Vagina (tissue), 2 donors: ENCODE measurements at places on chromosomes 5 and 9.
A peak's percentile ranks its signal among the peaks of the same experiment; 100 is the strongest.

DNA sequence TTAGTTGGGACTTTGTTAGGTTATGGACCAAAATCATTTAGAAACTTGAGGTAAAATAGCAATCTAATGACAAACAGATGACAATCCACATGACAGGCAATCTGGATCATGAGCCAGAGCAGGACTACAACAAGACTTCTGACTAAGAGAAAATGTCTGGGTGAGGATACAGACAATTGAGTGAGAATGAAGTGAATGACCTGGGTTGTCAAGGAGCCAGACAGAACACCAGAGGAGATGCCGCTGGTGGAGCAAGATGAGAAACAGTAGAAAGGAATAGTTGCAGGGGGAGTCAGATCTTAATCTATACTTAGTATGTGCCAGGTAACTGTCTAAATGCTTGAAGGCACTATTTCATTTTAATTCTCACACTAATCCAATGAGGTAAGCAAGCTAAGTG, 277.8 kb downstream of the PRELID2 start:
- DNase-seq, result no peak

DNA sequence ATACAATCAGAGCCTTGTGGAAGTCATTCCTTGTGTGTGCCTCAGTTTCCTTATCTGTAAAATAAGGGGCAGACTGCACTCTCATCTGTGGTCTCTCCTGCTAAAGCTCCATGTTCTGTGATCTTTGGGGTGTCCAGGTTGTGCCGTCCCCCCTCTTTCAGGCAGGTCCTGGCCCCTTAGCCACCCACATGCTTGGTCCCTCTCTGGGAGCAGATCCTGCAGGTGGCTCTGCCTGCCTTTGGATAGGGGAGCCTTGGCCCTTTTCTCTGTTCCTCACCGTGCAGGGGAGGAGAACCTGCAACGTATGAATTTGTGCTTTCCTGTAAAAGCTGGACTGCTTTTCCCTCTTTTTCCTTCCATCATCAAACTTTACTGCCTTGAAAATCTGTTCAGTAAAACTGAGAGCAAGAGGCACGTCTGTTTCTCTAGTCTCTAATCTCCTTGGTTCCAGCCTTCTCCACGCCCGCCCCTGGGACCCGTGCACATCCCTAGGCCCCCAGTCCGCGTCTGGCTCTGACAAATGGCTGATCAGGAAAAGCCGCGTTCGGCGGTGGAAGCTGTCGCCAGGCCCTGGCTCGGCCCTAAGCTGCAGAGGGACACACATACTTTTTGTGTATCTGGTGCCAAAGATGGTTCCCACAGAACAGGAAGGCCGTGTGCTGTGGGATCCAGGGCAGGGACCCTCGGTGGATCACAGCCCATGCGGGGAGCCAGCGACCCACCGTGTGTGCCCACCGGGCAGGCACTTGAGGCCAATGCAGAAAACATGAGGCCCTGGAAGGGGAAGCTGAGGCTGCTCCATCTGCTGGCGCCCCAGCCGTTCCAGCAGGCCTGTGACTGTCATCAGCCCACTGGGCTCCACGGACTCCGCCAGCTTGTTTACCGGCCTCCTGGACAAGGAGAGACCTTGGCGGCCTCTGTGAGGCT, 43.4 kb upstream of the COL5A1 start:
- no peak for DNase-seq

DNA sequence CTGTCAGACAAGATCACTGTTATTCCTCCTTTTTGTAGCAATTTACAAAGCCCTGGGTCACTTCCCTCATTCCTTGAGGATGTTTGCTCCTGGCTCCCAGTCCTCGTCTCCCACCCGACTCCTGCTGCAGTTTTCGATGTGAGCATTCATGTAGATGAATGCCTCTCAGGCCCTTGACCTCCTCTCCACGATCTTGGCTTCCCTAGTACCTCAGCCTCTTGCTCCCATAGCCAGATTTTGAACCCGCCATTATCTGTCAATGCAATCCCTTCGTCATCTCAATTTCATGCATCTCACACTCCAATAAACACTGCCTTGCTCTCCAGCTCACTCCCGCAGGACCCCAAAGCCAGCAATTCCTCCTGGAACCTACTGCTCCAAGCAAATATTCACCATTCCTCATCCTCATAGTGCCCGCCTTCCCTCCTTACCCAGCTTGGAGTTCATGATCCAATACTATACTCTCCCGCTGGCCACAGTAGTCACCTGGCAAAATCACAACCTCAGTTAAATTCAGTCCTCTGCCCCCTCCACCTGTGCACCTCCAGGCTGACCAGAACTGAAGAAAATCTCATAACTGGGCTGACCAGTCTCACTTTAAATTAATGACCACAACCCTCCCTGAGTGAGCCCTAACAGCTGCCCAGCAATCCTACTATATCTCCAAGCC, 35.1 kb upstream of the JADE2 start:
- DNase-seq, result no peak

DNA sequence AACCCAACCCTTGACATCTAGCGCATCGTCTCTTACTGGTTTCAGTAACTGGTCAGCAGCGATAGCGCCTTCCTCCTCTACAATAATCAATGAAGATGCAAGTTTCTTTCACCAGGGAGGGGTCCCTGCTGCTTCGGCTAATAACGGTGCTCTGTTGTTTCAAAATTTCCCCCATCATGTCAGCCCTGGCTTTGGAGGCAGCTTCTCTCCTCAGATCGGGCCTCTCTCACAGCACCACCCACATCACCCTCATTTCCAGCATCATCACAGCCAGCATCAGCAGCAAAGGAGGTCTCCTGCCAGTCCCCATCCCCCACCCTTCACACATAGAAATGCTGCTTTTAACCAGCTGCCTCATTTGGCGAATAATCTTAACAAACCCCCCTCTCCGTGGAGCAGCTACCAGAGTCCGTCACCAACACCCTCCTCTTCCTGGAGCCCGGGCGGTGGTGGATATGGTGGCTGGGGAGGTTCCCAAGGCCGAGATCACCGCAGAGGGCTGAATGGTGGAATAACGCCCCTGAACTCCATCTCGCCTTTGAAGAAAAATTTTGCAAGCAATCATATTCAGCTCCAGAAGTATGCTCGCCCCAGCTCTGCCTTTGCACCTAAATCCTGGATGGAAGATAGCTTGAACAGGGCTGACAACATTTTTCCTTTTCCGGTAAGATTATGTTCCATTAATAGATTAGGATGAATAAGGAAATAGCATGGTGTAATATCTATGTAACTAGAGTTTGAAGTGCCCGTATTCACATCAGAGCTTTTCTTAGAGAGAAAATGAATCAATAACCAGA, 2.2 kb downstream of the CPEB4 start:
- DNase-seq, result no peak

DNA sequence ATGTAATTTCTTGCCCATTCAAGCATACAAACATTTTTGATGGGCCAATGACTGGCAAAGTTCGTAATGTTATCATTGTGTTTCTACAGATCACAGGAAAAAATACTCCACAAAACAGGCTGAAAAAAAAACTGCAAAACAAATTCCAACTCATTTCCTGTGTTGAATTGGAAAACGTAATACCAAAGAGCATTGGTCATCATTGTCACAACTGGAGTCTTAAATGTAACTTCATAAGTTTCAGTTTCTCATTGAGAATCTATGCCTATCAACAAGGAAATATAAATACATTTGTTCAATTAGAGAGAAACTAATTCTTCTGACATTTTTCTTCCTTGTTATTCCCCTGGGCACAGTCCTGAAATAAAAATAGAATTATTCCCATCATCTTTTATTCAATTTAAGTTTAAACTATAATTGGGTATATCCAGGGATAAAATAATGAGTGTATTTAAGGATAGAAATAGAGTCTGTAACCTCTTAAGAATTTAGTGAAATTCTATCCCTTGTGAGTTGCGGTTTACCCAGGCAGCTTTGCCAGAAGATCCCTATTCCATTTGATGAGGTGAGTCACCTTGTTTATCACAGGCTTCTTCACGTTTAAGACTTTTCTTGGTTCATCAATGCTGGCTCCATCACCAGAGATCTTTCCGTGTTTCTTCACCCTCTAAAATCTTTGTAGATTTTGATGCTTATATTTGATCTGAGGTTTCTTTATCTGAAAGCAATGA, 112.7 kb upstream of the ITGA1 start:
- DNase-seq, result no peak

DNA sequence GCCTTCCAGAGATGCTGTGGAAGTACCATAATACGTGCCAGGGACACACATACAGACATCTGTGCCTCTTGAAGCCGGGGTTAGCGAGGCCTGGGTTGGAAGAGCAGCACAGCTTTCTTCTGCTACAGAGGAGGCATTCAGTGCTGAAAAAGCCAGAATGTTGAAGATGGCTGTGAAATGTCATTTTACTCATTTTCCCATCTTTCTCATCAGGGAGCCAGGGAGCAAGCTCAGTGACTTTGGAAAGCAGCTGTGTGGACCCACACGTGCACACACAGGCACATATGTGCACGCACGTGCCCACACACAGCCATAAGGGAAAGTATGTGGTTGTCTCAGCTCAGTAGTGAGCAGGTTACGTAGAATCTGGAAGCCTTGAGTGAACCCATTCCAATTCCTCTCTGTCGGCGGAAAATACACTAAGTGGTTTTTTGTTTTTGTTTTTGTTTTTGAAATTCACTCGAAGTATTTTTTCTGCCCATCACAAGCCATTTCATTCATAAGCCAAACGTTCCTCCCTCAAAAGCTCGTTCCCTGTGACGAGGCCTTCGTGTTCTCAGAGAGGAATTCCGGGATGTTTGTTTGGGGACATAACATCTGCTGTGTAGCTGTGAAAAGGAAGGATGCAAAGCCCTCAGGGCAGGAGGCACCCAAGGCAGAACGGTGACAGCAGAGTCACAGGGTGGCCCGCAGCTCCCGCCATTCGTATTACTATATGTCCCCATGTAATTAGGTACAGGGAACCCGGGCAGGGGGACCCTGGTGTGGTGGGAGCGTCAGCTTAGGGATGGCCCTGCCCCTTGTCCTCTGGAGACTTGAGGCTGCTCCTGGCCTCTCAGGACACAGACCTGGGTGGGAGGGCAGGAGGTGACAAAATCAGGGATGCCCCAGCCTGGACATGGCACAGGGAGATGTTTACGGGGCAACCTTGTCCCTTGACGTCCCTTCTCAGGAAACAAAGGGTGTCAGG, 29.0 kb upstream of the ANKRD33B start:
- DNase-seq, result no peak

DNA sequence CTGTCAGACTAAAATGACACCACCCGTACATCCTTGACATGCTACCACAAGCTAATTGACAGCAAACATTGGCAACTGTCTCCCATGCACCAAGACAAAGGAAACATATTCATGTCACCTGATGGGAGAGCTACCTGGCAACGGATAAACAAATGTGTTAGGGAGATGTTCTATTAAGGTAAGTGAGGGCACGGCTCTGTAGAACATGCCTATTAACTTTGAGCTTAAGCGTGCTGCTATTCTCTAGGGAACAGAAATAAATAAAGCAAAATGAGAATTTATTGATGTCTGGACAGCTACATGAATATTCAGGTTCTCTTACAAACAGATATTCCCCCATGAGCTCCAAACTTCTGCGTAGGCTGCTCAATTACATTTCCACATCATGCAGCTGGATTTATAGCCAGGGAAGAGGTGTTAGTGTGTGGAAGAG, 361.4 kb upstream of the RFX3 start:
- no peak for DNase-seq

DNA sequence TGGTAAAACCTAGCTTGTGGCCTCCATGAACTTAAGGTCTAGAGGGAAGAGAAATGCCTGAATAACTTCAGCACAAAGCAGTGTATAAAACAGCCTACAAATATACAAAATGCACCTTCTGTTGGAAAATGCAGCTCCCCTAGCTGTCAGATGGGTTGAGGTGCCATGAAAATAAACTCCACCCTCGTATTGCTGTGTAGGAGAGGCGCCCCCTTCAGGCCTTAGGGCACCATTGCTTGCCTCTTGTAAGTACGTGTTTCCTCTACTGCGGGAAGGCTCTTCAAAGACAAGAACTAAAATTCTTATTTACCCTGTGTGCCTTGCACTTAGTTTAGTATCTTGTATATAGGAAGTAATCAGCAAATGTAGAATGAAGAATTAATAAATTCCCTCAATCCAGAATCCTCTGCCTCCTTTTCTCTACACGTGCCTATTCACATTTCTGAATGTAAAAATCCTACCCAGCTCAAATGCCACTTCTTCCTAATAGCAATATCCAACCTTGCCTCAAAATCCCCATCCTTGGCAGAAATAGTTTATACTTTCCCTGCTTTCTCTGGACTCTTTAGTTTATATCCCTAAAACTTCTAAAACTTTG, 393.7 kb upstream of the PDE4D start:
- no peak for DNase-seq

- peak; percentile 75 for DNase-seq
Measured at GRCh38 chr9:133235549-133236222, 26.6 kb upstream of the OBP2B start.

- no peak for DNase-seq
Measured at GRCh38 chr5:96870094-96871026, 5.9 kb upstream of the ERAP2 start.

GRCh38 chr5:157563373-157563928, 12.1 kb downstream of the ADAM19 start:
- DNase-seq, result no peak
